ENCODE measurements at places on chromosomes 11 and 22. TPM values are rescaled to one million over a fixed set of nuclear protein-coding genes. Genes with fewer than 3 reads are reported as not detected.
A peak's percentile ranks its signal among the peaks of the same experiment; 100 is the strongest.

ANKK1 gene
- total RNA-seq: not detected

DNA sequence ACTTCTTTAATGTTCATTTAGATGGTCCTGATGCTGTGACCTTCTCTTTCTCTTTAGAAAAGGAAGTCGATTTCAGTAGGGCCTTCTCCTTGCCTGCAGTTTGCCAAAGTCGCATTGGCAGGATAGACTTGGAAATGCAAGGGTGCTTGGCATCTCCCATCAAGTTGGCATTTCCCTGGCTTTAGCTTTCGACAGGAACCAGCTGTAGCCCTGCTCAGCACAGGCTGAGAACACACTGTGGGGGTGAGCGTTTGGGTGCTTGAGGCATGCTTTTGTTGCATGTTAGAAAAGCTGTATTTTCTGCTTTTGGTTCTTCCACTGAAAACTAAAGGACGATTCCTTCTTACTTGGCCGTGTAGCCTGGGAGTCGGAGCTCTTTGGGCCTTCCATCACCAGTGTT lies 37.7 kb downstream of the LDLRAD3 start:
- no peak overlapping the region for H3K27ac ChIP-seq
- no peak overlapping the region for H3K4me3 ChIP-seq
- H3K27me3 ChIP-seq: no peaks in the 10 kb centered on the region
- no peaks in the 10 kb centered on the region for H3K36me3 ChIP-seq

DNA sequence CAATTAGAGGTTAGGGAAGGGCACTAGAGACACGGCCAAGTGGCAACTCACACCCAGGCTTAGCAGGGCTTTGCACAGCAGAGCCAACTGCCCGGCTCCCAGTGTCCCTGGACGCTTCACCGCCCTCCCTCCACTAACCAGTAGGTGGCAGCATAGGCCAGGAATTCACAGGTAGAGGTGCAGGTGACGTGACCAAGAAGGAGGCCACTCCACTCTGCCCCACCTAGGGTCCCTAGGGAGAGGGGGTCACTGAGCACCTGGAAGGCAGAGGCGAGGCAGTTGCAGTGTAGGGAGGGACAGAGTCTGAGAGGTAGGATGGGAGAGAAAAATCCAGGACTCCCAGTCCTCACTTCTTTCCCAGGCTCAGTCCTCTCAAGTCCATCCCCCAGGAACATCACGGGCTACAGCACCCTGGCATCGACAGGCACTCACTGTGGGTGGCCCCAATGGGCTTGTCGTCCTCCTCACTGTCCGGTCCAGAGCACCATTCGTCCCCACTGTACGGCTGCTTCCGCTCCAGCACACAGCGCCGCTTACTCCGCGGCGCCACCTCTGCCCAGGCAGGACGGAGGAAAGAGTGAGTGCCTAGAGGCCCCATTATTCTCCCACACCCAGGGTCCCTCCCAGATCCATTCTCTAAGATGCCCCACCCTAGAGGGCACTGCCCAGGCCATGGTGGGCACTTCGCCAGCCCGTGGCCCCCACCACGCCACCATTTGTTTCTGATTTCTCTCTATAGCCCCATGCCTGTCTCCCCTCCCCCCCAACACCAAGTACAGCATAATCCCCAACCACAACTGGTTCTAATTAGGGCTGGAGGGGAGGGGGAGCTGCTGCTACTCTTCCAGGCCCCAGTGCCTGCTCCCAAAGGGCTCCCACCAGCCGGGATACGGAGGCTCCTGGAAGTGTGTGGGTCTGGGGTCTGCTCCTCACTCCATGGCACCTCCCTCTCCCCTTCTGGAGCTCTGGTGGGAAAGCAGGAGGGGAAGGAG lies 18.4 kb downstream of the BCL9L start:
- DNase-seq: peak; percentile 90
- peaks cover 16% of the 10 kb centered on the region for H3K36me3 ChIP-seq
- H3K4me3 ChIP-seq: no peak overlapping the region
- H3K4me1 ChIP-seq: peaks cover 54% of the 10 kb centered on the region
- H3K27ac ChIP-seq: peak overlapping the region; percentile 32

DNA sequence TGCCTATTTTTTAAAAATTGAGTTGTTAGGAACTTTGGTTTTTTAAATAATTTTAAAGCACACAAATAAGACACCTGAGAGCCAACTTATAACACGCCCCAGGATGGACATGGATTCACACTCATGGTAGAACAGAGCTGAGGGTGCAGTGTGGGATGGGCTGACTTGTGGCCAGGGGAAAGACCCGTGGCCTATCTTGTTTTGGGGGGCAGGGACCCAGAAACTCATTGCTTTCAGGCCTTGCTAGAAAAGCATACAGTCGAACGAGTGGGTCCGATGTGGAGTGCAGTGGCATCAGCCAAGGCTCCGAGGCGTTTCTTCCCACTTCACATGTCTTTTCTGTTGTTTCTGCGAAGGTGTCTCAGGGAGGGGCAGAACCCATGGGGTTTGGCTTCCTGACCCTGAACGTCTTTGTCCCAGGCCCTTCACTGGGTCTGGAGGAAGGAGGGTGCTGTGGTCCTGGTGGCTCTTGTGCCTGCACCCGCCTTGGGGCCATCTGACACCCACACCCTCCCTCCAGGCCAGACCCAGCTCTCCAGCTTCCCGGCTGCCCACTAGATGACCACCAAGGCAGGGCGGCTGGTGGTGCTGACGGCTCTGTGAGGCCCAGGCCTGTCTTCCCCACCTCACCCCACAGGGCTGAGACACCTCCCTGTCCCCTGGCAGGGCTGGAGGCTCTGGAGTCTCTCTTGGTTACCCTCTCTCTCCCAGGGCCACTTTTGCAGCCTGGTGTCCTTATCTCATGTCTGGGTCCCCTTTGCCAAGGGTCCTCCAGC lies 120.8 kb downstream of the KCNQ1 start:
- peaks cover 20% of the 10 kb centered on the region for H3K4me1 ChIP-seq
- H3K36me3 ChIP-seq: no peaks in the 10 kb centered on the region
- peak; percentile 63 for DNase-seq

DNA sequence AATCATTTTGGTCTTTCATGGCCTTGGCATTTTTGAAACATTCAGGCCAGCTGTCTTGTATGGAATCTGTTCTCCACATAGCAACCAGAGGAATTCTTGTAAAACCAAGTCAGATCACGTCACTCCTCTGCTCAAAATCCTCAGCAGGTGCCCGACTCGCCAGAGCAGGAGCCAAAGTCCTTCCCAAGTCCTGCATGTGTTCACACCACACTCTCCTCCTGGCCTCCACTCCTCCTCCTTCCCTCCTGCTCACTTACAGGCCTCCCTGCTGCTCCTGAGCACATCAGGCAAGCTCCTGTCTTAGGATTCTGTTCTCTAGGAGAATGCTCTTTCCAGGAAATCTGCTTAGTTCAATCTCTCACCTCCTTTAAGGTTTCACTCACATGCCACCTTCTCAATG lies 6.9 kb upstream of the PSMC3 start:
- DNase-seq: no peak
- no peak overlapping the region for H3K27ac ChIP-seq
- H3K27me3 ChIP-seq: no peaks in the 10 kb centered on the region
- no peaks in the 10 kb centered on the region for H3K36me3 ChIP-seq
- H3K4me3 ChIP-seq: no peak overlapping the region

- H3K36me3 ChIP-seq: no peaks in the 10 kb centered on the region
- no peaks in the 10 kb centered on the region for H3K4me1 ChIP-seq
- no peaks in the 10 kb centered on the region for H3K27me3 ChIP-seq
- no peak overlapping the region for H3K4me3 ChIP-seq
Observed at GRCh38 chr11:134592391-134592990, 180.4 kb upstream of the B3GAT1 start.

- no peaks in the 10 kb centered on the region for H3K36me3 ChIP-seq
- no peaks in the 10 kb centered on the region for H3K27me3 ChIP-seq
- no peak overlapping the region for H3K4me3 ChIP-seq
- H3K27ac ChIP-seq: no peak overlapping the region
- DNase-seq: no peak
Observed at GRCh38 chr22:11628651-11629511, 3899.1 kb upstream of the OR11H1 start.

Measured in thyroid gland (tissue), 4 donors.